ENCODE measurements at places on chromosomes 5 and 9.

GRCh38 chr5:56126487-56127179 lies 106.5 kb downstream of the ANKRD55 start:
- DNase-seq, result no peak

DNA sequence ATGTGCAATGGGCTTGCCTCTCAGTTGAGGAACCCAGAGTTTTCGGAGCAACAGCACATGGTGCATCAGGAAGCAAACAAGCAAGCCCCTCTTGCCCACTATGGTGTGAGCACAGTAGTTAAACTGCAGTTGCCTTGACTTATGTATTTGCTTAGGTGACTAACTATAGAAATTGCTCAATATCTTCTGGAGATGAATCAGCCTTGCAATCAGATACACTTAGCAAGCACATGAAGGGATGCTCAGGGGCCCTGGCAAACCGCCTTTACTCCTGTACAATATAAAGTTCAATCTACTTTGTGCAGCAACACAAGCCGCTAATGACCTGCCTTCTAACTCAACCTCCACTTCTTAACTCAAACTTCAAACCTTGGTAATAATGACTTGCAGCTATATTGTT lies 581.7 kb upstream of the RIOK2 start:
- peak; percentile 6 for DNase-seq

DNA sequence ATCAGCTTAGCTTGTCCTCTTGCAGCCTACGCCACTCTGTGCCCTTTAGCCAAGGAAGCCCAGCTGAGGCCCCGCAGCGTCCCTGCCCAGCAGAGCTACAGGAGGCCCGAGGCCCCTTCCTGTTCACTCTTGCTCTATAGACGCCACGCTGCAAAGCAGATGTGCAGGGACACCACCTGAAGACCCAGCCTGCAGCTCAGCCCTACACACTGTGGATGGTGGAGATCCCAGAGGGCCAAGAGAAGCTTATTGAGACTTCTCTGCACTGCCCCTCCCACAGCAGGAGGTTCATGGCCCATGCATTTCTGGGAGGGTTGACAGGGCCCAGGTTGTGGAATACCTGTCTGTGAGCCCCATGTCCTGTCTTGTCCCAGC lies 33.6 kb downstream of the IRF1 start:
- DNase-seq, result no peak

DNA sequence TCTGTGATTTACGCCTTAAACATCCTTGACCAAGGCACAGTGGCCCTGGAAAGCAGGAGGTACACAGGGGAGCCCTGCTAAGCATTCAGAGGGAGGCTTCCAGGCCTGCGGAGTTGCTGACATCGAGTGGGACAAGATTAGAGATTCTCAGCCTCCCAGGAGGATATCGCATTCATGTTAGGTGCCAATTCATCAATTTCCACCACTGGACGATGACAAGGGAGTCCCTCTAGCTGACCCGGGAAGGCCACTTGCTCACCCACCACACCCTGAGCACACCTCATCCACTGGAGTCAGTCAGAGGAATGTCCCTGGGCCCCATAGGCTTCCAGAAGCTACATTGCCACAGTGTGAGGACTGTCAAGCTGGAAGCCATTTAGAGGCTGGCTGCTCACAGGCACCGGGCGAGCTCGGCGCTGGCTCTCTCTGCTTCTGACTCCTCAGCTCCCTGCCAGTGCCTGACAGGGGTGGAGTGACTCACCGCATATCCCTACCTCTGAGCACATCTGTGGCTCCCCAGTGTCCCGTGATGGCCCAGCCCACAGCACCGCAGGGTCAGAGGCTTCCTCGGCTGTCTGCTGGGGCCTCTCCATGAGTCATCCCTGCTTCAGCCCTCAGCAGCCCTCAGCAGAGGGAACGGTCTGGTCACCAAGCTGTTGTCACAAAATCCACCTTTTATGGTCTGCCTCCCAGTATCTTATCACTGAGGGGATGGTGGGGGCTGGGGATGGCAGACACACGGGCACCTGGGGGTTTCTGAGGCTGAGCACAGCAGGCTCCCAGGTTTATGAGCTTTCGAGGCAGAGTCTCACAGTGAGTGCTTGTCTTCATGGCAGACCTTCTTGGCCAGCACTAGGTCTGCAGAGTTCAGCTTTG lies 117.5 kb downstream of the ZNF608 start:
- peak; percentile 11 for DNase-seq

GRCh38 chr5:140221697-140222223 lies 46.8 kb downstream of the CYSTM1 start:
- DNase-seq, result peak; percentile 25

DNA sequence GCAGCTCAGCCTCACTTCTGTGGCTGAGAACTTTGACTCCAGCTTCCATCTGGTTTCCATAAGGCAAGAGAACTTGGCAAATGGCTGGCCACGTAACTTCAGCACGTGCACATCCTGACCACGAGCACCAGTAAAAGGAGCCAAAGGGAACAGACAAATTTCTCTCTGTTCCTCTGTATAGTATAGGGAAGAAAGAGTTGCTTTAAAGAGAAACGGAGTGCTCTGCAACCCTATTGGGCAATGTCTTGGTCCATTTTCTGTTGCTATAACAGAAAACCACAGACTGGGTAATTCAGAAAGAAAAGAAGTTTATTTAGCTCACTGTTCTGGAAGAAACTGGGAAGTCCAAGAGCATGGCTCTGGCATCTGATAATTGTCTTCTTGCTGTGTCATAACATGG lies 558.7 kb downstream of the ACTL7B start:
- no peak for DNase-seq

- no peak for DNase-seq
Observed at GRCh38 chr9:97755618-97756267, 58.6 kb upstream of the XPA start.

GRCh38 chr5:150694612-150695011 lies 6.2 kb downstream of the RBM22 start:
- no peak for DNase-seq
